ENCODE measurements at places on chromosomes 16 and 17. TPM values are rescaled to one million over a fixed set of nuclear protein-coding genes. Genes with fewer than 3 reads are reported as not detected.

- no peaks in the 10 kb centered on the region for H3K27me3 ChIP-seq
- H3K27ac ChIP-seq = peak overlapping the region; percentile 36
- peaks cover 38% of the 10 kb centered on the region for H3K4me1 ChIP-seq
- no peaks in the 10 kb centered on the region for H3K36me3 ChIP-seq
- DNase-seq = no peak
Measured at GRCh38 chr17:41416479-41416878, 7.9 kb downstream of the KRT37 start.

DNA sequence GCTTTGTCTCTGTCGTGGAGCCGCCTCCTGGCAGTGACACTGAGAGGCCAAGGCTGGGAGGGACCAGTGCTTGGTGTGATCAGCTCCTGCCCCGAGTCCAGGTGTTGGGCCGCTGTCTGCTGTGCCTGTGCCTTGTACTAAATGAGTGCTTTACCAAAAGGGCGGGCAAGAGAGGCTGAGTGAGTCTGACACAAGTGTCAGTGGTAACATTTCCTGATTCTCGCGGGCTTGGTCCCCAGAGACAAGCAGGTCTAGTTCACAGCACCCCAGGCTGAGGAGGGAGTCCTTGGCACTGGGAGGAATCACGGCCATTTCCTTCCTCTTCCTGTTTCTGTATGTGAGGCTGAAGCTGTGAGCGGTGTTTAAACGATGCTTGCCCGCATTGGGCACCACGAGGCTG, 30.2 kb downstream of the PLD6 start:
- H3K27me3 ChIP-seq = no peaks in the 10 kb centered on the region
- H3K36me3 ChIP-seq = peaks cover 98% of the 10 kb centered on the region
- no peak overlapping the region for H3K4me3 ChIP-seq
- H3K4me1 ChIP-seq = no peaks in the 10 kb centered on the region
- H3K27ac ChIP-seq = no peak overlapping the region

GRCh38 chr17:58402047-58402446, 15.3 kb downstream of the RNF43 start:
- peaks cover 2% of the 10 kb centered on the region for H3K27me3 ChIP-seq
- DNase-seq = peak; percentile 63
- H3K36me3 ChIP-seq = no peaks in the 10 kb centered on the region
- H3K4me3 ChIP-seq = peak overlapping the region; percentile 8
- peaks cover 15% of the 10 kb centered on the region for H3K4me1 ChIP-seq

DNA sequence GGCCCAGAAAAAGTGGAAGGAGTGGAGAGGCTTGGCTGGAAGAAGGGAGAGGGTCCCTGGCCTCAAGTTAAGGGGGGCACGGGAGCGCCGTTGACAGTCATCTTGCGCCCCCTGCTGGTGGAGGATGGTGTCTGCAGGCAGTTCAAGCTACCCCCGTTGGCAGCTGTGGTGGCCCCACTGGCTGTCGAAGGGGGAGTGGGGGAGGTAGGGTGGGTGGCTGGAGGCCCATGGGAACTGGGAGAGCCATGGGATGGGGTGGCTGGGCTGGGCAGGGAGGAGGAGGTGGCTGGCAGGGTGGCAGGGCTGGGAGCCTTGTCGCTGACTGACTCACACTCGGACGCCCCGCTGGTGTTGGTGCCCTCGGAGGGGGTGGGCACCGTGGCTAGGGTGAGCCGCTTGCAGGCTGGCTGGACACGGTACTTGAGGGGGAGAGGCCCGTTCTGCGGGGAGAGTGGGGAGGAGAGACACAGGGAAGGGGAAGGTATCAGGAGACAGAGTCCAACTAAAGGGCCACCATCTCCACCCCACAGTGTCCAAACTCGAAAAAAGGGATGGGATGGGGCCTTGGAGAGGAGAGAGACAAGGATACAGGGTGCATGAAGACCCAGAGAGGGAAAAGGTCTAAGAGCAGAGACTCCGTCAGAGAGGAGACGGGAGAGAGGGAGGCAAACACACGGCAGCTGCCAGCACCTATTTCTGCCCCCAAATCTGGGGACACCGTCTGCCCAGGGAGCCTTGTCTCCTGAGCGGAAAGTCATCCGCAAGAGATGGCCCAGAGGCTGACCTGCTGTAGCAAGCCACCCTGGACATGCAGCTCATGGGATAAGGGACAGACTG, 5.2 kb downstream of the CISD3 start:
- peak; percentile 97 for DNase-seq
- peaks cover 18% of the 10 kb centered on the region for H3K4me1 ChIP-seq
- no peak overlapping the region for H3K4me3 ChIP-seq
- H3K27ac ChIP-seq = peak overlapping the region; percentile 23

DNA sequence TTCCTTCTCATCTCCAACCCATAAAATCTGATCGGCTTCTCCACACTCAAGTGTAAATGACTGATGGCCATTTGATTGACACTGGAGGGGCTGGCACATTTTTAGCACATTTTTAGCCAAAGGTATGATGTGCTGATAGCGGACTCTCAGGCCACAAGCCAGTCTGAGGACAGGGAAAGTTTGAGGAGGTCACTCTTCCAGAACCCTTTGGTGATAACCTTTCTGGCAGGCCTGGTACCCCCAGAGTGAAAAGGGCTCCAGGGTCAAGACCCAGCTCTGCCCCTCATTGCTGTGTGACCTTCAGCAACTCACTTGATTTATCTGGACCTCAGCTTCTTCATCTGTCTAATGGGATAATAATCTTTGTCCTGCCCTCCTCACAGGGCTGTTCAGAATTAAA, 1.7 kb upstream of the NLRC5 start:
- peaks cover 44% of the 10 kb centered on the region for H3K4me1 ChIP-seq
- no peak overlapping the region for H3K4me3 ChIP-seq
- peak; percentile 26 for DNase-seq
- no peak overlapping the region for H3K27ac ChIP-seq

GRCh38 chr17:5838661-5839300, 231.4 kb upstream of the WSCD1 start:
- H3K4me1 ChIP-seq = peaks cover 8% of the 10 kb centered on the region
- peak; percentile 67 for DNase-seq
- no peaks in the 10 kb centered on the region for H3K36me3 ChIP-seq

DNA sequence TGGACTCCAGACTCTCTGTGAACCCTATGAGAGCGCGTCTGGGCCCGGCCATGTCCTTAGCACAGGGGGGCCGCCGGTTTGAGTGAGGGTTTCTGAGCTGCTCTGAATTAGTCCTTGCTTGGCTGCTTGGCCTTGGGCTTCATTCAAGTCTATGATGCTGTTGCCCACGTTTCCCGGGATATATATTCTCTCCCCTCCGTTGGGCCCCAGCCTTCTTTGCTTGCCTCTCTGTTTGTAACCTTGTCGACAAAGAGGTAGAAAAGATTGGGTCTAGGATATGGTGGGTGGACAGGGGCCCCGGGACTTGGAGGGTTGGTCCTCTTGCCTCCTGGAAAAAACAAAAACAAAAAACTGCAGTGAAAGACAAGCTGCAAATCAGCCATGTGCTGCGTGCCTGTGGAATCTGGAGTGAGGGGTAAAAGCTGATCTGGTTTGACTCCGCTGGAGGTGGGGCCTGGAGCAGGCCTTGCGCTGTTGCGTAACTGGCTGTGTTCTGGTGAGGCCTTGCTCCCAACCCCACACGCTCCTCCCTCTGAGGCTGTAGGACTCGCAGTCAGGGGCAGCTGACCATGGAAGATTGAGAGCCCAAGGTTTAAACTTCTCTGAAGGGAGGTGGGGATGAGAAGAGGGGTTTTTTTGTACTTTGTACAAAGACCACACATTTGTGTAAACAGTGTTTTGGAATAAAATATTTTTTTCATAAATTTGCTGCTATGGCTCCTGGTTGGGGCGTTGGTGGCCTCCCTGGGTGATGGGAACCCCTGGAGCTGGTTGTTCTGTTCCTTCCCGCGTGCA, 23.1 kb downstream of the STAT5A start:
- peaks cover 10% of the 10 kb centered on the region for H3K4me1 ChIP-seq
- peak overlapping the region; percentile 10 for H3K27ac ChIP-seq
- peak; percentile 97 for DNase-seq

- H3K36me3 ChIP-seq = no peaks in the 10 kb centered on the region
- no peaks in the 10 kb centered on the region for H3K4me1 ChIP-seq
- no peak overlapping the region for H3K4me3 ChIP-seq
Measured at GRCh38 chr17:12856416-12856815, 67.1 kb downstream of the ARHGAP44 start.

DNA sequence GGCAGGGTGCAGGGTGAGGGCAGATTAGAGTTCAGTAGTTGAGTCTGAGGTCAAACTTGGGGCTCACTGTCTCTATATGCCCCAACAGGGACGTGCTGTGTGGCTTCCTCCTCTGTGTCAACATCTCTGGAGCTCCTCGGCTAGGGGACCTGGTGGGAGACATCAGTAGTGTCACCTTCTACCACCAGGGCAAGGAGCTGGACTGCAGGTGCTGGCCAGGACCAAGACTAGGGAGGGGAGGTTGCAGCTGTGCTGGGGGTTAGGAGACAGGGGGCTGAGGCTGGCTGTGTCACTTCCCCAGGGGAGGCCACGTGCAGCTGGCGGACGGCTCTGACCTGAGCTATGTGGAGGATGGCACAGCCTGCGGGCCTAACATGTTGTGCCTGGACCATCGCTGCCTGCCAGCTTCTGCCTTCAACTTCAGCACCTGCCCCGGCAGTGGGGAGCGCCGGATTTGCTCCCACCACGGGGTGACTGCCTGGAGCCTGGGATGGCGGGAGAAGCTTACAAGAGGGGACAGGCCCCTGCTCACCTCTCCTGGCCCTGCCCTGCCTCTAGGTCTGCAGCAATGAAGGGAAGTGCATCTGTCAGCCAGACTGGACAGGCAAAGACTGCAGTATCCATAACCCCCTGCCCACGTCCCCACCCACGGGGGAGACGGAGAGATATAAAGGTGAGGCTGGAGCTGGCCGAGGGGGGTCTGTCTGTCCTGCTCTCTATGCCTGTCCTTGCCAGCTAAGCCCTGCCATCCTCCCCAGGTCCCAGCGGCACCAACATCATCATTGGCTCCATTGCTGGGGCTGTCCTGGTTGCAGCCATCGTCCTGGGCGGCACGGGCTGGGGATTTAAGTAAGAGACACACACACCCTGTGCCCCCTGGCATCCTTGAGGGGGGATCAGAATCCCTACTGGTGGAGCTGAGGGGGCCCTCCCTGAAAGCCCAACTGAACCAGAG, 18.9 kb downstream of the ADAM11 start:
- peaks cover 6% of the 10 kb centered on the region for H3K27me3 ChIP-seq
- peaks cover 11% of the 10 kb centered on the region for H3K4me1 ChIP-seq
- H3K27ac ChIP-seq = no peak overlapping the region
- no peak overlapping the region for H3K4me3 ChIP-seq

- no peak for DNase-seq
- H3K27me3 ChIP-seq = no peaks in the 10 kb centered on the region
- H3K4me3 ChIP-seq = no peak overlapping the region
- no peak overlapping the region for H3K27ac ChIP-seq
- no peaks in the 10 kb centered on the region for H3K36me3 ChIP-seq
Measured at GRCh38 chr17:33050611-33051140, 59.0 kb downstream of the SPACA3 start.

GRCh38 chr17:52710363-52710901, 551.9 kb upstream of the CA10 start:
- H3K4me3 ChIP-seq = no peak overlapping the region
- H3K4me1 ChIP-seq = no peaks in the 10 kb centered on the region
- DNase-seq = no peak
- H3K27ac ChIP-seq = no peak overlapping the region
- H3K27me3 ChIP-seq = no peaks in the 10 kb centered on the region

DNA sequence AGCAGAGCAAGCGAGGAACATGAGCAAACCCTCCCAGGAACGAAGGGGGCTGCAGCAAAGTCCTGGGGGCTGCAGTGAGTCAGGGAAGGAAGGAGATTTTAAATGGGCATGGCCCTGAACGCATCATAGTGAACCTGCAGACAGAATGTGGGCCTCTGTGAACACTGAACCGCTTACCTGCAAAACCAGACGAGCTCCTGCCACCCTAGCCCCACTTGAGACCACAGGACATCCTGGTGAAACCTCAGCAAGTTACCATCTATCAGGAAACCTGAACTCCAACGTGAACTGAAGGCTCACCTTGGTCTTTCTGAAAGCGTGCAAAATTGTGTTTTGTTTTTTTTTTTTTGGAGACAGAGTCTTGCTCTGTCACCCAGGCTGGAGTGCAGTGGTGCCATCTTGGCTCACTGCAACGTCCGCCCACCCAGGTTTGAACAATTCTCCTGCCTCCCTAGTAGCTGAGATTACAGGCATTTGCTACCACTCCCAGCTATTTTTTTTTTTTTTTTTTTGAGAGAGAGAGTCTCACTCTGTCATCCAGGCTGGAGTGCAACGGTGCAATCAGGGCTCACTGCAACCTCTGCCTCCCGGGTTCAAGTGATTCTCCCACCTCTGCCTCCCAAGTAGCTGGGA, 30.8 kb downstream of the FANCA start:
- H3K27me3 ChIP-seq = no peaks in the 10 kb centered on the region
- DNase-seq = no peak
- no peak overlapping the region for H3K27ac ChIP-seq
- no peaks in the 10 kb centered on the region for H3K4me1 ChIP-seq

DNA sequence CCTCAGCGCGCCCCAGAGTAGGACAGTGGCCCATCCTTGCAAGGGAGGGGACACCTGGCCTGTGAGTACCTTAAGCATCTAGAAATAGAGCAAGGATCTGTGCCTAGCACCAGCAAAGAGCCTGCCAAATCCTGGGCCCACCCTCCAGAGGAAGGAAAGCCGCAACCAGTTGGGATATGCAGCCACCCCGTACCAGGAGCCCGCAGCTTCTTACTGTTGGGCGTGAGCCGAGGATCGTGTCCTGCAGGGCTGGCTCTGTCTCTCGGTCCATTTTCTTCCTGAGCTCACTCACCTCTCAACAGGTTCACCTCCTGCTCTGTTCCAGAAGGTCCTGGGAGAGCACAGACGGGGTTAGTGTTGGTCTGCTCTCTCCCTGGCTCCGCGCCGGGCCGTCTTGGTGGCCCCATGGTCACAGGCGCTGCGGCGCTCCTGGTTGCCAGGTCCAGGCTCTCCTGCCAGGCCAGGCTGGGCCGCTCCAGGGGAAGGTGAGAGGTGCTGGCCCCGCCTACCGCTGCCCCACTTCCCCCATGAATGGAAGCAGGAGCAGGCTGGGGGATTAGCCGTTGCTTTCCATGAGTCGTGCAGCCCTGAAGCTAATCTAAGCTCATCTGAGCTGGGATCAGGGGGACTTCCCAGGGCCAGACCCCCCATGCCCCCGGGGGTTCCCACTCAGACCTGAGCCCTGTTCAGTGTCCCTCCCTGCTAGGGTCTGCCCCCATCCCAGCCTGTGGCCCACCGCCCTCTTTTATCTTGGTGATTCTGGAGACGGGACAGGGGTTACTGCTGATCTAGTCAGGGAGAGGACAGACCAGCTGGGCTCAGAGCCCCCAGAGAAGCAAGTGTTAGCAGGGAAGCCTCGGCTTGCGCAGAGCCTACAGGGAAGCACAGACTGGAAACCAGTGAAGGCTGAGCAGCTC, 12.7 kb downstream of the ENDOV start:
- no peak overlapping the region for H3K27ac ChIP-seq
- no peaks in the 10 kb centered on the region for H3K4me1 ChIP-seq
- H3K4me3 ChIP-seq = no peak overlapping the region
- no peaks in the 10 kb centered on the region for H3K36me3 ChIP-seq
- DNase-seq = peak; percentile 54

Gene RGS9
- total RNA-seq = 0.36 TPM

Gene SCN4A
- not detected for total RNA-seq

Gene TNK1
- total RNA-seq = not detected

Gene SLC7A5
- total RNA-seq = 60.4 TPM

Gene IKZF3
- not detected for total RNA-seq

Gene STX1B
- 0.72 TPM for total RNA-seq
